Naive thymus-derived CD4-positive, alpha-beta T cell (primary cell): ENCODE measurements at places on chromosomes 2 and 18. TPM values are rescaled to one million over a fixed set of nuclear protein-coding genes. Genes with fewer than 3 reads are reported as not detected.

- no peak for DNase-seq
Observed at GRCh38 chr2:675982-676646, 1.1 kb downstream of the TMEM18 start.

DNA sequence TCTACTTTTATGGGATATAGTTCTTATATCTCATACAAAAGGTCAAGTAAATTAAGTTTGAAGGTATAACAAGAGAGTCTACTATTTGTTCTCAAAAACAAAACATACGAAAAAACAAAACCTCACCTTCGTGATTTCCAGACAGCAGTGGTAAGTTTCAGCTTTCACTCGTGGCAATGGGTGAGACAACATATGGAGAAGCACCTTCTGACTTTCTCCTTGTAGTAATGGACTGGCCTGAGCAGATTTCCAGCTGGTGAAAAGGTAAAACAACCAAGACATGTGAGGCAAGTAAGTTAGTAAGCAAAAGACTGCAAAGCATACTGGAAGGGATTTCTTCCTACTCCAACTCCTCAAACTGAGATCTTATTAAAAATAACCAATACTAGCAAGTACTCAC lies 39.6 kb downstream of the RTTN start:
- no peak for DNase-seq

The HES6 gene
- polyA plus RNA-seq = 0.61 TPM

DNA sequence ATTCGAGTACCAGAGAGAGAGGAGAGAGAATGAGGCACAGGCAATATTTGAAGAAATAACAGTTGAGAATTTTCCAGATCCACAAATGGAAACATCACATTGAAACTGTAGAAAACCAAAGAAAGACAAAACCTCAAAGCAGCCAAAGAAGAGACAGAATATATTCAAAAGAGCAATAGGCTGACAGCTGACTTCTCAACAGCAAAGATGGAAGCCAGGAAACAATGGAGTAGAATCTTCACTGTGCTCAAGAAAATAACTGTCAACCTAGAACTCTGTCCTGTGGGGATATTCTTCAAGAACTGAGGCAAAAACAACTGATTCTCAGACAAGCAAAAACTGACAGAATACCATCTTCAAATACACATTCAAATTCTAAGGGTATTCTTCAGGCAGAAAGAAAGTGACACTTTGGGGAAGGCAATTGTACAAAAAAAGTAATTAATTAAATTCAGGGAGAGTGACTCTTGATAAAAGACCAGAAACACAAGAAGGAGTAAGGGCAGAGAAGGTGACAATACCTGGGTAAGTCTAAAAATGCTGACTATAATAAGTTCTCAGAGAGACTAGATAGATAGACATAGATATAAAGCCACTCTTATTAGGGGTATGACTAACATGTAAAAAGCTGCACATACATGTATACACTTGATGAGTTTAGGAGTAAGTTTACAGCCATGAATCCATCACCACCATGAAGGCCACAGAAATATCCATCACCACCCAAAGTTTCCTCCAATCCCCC lies 25.6 kb downstream of the ANKMY1 start:
- DNase-seq = no peak

DNA sequence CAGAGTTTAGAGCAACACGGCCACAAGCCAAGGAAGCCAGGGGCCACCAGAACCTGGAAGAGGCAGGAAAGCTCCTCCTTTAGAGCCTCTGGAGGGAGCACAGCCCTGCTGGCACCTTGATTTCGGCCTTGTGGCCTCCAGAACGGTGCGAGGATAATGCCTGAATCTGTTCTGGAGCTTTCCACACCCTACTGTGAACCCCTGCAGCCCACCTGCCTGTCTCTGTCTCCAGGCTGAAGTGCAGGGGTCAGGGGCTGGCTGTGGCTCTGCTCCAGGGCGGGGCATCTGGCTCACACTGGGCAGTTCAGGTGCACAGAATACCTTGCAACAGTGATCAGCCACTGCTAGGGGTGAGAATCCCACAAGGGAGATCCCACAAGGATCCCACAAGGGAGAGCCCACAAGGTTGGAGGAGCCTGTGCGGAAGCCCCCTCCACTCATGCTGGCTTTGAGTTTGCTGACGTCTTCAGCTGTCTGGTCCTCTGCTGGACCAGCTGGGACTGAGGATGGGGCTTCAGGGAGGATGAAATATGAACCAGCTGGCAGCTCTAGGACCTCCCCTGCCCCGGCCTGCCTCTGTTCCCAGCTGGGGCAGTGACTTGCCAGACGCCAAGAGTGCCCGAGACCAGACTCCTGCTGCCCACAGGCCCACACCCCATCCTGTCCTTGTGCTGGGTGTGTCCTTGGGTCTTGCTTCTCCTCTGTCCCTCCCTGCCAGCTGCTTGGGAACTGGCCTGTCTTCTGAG lies 56.4 kb upstream of the OTOS start:
- DNase-seq = no peak

The ABCG5 gene
- not detected for polyA plus RNA-seq

- no peak for DNase-seq
Observed at GRCh38 chr18:12647773-12648172, 10.1 kb downstream of the SPIRE1 start.

DNA sequence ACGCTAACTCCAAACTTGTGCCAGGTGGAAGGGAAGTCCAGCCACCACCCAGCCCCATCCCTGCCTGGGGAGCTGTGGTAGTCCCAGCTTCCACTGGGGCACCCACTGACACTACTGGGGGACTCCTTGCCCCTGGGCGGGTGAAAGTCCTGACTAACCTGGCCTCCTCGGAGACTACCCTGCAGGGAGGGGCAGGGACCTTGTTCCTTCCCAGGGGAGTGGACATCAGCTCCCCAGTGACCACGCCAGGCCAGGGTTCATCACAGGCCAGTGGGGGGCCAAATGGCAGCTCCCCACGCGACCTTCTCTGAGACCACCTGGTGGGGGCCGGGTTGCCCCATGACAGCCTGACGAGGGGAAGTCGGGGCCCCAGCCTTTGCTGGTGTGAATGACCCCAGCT lies 420.0 kb upstream of the SALL3 start:
- no peak for DNase-seq

The C2orf80 gene
- polyA plus RNA-seq = not detected
